Upper lobe of left lung (tissue), 6 donors: ENCODE measurements at places on chromosomes 3 and 15. TPM values are rescaled to one million over a fixed set of nuclear protein-coding genes. Genes with fewer than 3 reads are reported as not detected.

DNA sequence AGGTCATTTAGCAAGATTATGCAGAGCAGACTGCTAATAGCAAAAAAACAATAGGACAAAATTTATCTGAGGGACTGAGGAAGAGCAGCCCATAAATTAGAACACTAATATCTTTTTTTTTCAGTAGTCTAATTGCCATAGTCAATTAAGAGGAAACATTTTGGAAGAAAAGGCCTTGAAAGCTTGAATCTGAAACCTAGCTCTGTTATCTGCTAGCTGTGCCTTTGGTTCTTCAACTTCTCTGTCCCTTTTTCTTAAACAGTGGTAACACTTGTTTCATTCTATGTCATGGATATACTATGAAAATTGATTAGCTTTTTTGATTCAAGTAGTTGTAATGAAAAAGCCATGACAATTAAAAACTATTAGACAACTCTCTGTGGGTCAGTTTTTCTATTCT is 1.7 kb downstream of the ATR start:
- no peak for DNase-seq

DNA sequence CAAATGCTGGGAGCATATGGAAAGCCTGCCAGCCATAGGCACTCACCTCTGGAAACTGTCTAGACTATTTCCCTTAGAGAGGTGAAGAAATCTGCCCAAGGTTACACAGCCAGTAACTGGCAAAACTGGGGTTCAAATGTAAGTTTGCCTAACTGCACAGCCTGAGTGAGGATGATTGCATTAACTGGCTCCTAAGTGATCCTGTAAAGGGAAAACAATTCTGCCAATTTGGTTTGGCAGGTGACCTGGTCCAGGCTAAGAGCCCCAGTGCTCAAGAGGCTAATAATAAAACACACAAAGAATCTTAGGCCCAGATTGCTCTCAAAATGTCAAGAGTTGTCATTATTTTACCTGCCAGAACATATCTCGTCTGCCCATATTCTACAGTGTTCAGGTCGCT is 43.9 kb upstream of the SPRED1 start:
- DNase-seq: peak; percentile 25

DNA sequence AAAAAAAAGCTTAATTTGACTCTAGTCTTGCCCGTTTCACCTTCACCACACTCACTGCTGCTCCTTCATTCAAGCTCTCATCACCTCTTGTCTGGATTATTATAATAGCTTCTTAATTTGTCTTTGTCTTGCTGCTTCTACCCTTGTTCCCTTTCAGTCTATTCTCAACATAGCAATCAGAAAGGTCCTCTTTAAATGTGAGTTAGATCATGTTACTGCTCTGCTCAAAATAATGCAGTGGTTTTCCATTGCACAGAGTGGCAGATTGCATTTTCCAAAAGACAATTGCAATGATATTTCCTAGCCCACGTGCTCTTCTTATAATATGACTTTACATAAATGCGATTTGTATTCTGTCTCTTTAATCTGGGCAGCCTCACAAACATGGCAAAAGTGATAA is 174.6 kb downstream of the ALDH1A2 start:
- no peak for DNase-seq

- DNase-seq: no peak
Measured at GRCh38 chr3:141108039-141108438, 56.9 kb downstream of the SPSB4 start.

DNA sequence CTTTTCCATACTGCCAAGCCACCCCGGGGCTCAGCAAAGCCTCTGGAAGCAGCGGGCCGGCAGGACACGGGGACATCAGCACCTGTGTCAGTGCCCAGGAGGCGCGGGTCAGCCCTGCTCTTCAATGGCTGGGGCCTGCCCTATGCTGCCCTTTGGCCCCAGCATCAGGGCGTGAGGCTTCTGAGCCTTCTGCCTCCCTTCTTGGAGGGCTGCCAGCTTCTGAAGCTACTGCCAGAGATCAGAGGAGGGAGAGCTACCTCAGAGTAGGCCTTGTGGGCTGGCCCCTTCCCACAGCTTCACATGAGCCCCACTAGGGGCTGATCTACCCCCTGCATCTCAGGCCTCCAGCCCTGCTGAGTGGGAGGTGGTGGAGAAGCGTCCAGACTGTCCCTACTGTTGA is 13.0 kb upstream of the TMEM115 start:
- no peak for DNase-seq

DNA sequence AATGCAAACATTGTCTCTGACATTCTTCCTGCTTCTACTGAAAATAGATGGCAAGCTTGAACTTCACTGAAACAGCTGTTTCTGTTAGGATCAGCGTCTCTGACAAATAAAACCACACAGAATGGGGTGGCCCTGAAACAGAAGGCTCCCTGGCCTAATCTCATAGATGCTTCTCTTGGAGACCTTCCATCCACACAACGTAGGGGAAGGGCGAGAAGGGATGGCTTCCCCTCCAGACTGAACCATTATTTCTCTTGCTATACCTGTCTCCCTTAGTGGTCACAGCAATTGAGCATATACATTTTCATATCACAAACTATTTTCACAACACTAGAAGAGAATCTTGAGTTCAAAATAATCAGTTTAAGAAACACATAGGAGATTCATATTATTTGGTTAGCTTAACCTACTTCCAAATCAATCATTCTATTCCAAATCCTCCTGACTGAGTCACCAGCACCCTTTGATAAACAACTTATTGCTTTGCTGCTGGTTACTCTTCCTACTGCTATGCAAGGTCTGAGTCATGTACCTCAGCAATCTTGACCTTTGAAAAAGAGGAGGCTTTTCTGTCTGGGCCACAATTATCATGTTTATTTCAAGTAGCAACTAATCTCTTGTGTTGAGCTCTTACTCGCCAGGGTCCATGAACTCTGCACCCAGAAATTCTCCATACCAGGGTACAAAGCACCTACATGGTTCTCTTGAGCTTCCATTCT is 45.5 kb downstream of the CBLB start:
- no peak for DNase-seq

DNA sequence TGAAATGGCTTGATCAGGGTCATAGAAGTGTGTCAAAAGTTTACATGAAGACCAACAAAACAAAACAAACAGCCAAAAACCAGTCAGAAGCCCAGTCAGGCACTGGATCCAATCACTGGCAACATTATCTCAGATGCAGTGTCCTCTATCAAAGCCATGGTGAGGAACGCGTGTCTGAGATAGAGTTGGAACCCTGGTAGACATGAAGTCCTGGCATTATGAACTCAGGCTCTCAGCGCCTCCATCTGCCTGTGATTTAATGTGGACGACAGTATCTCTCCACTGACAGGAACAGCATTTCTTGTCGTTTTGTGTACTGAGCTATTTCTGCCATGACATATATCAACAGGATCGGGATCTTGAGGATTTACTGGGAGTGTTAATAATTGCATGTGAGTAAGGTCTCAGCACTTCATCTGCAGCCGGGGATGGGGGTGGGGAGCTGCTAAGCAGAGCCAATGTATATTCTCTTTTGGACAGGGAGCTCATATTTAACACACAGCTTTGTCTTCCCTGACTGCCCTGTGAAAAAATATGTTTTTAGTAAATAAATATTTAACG is 1120.0 kb downstream of the IGSF11 start:
- no peak for DNase-seq

SFMBT1 gene
- 24.5 TPM for total RNA-seq

ATP2B2 gene
- not detected for total RNA-seq

DNA sequence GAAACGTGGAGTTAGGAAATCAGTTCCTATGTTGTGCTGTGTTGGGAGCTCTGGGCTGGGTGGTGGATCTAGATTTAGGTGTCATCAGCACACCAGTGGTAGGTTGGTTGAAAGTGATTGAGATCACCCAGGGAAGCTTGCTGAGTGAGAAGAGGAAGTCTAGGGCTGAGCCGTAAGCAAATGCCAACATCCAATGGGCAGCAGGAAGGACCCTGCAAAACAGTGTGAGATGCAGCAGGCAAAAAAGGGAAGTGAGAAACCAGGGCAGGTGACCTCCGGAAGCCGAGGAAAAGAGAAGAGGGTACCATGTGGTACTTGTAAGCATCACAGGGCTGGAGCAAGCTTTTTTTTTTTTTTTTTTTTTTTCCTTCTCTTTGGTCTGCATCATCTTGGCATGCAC is 15.9 kb upstream of the COPG1 start:
- DNase-seq: peak; percentile 82

GRCh38 chr3:192188218-192188835 is 539.0 kb downstream of the FGF12 start:
- DNase-seq: peak; percentile 37

GRCh38 chr3:19559724-19560442 is 374.1 kb downstream of the EFHB start:
- no peak for DNase-seq

PLSCR5 gene
- not detected for total RNA-seq

HIGD2B gene
- total RNA-seq: not detected

- DNase-seq: no peak
Measured at GRCh38 chr3:164320962-164321361, 757.3 kb downstream of the SI start.

DNA sequence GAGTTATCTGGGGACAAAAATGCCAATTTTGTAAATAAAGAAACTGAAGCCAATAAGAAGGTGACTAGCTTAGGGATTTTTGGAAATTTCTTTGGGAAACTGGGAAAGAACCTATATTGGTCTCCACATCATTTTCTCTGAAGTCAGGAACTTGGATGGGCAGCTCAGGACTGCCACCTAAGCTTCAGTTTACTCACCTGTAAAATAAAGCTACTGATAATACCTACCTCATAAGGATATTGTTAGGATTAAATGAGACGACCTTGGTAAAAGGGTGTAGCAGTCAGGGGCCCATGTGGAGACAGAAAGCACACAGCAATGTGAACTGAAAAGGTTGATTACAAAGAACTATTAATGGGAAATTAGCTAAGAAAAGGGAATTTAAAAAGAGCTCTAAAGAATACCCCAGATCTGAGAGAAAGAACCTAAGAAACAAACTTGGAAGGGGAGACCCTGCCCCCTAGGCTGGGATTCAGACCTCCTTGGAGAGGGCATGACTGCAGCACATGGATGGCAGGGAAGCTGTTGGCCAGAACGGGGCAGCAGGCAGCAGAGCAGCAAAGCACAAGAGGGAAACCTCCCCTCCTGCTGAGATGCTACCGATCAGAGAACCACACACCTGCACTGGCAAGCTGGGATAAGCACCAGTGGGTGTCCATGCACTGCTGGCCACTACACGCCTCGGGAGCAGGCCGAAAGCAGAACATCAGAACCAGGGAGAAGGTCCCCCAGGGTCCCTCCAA is 83.7 kb upstream of the THBS1 start:
- DNase-seq: no peak

- peak; percentile 82 for DNase-seq
Measured at GRCh38 chr3:66039590-66039887, 821 bp upstream of the MAGI1 start.

- no peak for DNase-seq
Measured at GRCh38 chr3:134090031-134090430, 60.3 kb upstream of the SLCO2A1 start.

GRCh38 chr3:99365396-99365795 is 273.0 kb upstream of the COL8A1 start:
- DNase-seq: no peak

GRAMD1C gene
- total RNA-seq: 6.5 TPM

SLC9A9 gene
- total RNA-seq: 4.2 TPM

GRCh38 chr15:89665449-89666181 is 10.3 kb upstream of the KIF7 start:
- peak; percentile 46 for DNase-seq

DNA sequence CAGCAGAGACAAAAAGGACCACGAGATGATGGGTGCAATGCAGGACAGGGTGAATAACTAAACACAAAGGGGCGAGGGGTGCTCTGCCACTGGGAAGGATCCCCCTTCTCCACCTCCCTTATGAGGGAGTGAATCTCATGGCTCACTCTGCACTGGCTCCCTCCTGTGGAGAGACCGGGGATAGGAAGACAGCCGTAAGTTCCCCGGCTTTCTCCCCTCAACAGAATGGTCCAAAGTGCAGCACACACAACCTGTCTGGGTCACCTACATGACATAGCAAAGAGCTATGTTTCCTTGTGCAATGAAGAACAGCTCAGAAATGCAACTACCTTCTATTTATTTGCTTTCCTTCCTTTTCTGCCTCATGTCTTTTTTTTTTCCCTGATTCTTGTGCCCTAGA is 7.8 kb upstream of the ACSBG1 start:
- DNase-seq: no peak

- no peak for DNase-seq
Measured at GRCh38 chr3:71978150-71978721, 193.3 kb upstream of the PROK2 start.

DNA sequence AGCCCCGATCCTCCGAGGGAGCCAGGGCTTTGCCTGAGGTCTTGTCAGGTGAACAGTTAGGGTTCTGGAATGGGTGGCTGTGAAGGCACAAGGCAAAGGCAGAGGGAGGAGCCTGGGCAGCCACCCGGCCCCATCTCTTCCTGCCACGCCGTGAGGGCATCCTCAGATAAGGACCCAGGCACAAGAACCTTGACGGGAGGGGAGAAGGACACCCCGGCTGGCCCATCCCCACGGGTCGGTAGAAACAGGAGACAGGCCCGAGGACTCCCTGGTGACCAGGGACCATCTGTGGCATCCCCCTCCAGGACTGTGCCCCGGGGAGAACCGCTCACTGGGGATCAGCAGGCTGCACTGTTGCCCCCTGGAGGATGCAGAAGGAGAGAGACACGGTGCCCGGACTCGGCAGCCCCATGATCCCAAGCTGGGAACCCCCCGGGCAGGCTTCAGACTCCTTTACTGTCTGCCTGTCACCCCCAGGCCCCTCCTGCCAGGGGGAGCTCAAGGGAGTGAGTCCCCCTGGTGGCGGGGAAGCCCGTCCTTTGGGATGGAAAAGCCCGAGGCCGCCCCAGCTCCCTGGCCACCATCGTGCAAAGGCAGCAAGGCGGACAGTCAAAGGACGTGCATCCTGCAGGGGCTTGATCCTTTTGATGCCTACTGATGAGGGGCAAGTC is 12.3 kb upstream of the PCSK6 start:
- DNase-seq: peak; percentile 45

GRCh38 chr3:123485551-123485950 is 36.7 kb upstream of the ADCY5 start:
- DNase-seq: no peak

- DNase-seq: no peak
Measured at GRCh38 chr3:133956353-133956752, 60.7 kb upstream of the RAB6B start.

- no peak for DNase-seq
Measured at GRCh38 chr3:112132975-112133448, at the start of gene GCSAM. TSS of gene GCSAM (minus strand) at chr3:112133248. CDS start at chr3:112133120, 128 bp downstream.

- DNase-seq: no peak
Measured at GRCh38 chr15:100097342-100098127, 244.2 kb downstream of the ADAMTS17 start.
